ENCODE measurements at places on chromosomes 7 and 10.

DNA sequence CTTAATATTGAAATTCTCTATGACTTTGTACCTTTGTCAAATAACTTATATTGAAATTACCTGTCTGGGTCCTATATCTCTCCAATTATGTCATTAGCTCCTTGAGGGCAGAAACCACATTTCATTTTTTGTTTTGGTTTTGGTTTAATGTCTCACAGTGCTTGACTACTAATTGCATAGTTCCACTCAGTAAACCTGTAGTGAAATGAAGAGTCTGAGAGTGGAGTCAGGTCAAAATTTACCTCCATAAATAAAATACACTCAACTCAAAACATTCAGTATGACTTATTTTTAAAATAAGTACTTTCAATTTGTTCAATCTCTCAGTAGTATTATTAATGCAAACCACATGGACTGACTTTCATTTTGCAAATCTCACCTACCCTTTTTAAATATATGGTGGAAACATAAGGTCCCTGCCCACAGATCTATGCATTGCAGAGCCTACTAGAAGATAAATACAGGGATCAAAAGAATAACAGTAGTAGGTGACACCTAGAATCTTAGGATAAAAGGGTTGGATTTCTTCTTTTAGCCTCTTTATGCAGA, 32.5 kb downstream of the PDE1C start:
- DNase-seq = no peak

DNA sequence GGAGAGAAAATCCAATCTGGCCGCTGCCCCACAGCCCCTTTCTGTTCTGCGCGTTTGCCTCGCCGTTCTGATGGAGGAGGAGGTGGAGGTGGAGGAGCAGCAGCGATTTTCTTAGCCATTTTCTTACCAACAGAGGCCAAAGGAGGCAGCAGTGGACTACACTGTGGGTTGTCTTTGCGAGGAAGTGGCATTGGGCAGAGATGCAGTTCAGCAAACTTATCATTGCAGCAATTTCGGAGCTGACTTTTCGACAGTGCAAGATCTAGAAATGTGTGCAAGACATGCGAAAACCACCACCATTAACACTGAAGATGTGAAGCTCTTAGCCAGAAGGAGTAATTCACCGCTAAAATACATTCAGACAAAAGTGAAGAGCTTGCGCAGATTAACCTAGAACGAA, 1.9 kb upstream of the ARL4A start:
- peak; percentile 27 for DNase-seq

DNA sequence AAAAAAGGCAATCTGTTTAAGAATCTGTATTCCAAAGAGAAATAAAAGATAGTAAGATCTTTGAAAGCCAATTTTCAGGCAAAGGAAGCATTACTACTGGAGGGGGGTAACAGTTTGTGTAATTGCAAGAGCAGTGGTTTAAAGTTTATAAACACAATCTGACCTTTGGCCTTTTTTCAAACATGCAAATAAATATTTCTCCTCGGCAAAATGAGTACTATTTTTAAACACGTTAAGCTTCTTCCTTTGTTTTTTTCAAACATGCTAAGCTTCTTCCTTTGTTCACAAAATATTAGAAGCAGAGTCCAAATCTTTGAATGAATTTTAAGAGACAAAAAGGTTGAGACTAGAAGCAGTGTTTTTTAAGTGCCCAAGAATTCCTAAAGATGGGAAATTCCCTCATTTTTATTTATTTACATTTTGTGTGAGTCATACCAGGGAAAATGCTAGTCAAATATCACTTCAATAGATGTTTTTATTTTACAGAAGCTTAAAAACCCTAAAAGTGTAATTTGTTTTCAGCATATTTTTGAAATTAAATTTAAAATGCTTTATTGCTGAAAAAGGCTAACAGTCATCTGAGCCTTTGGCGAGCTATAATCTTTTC, 229.3 kb downstream of the GPR37 start:
- no peak for DNase-seq

- no peak for DNase-seq
These were observed 5.8 kb upstream of the IGFBP1 start for GRCh38 chr7:45882465-45882810.

GRCh38 chr7:73345538-73345937, 17.6 kb downstream of the FKBP6 start:
- DNase-seq = no peak

GRCh38 chr10:20334559-20334958, 518.3 kb downstream of the PLXDC2 start:
- DNase-seq = no peak

GRCh38 chr10:14603534-14604102, 171.1 kb downstream of the FAM107B start:
- DNase-seq = no peak
